Vagina (tissue), 2 donors: ENCODE measurements at places on chromosomes 6 and 20.

GRCh38 chr6:76708641-76709331, 636.3 kb upstream of the IMPG1 start:
- DNase-seq: no peak

GRCh38 chr6:144394210-144394609, 109.1 kb downstream of the UTRN start:
- no peak for DNase-seq

GRCh38 chr6:157158897-157159296, 164.4 kb downstream of the TMEM242 start:
- DNase-seq: no peak

DNA sequence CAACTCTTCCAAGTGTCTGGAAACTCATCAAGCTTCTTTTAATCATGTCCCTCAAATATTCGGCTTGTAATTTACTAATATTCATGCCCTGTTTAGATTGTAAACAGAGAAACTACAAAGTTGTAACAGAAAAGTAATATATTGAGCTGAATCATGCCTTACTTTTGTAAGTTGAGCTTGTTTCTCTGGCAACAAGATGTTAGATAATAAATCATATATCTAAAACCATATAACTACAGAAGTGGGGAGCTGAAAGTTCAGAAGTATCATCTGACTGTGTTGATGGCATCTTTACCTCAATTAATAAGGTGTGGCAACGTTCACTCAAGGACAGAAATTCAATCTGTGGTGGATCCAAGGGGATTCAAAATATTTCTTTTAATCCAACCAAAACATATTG, 263.9 kb downstream of the PLCB1 start:
- DNase-seq: no peak

DNA sequence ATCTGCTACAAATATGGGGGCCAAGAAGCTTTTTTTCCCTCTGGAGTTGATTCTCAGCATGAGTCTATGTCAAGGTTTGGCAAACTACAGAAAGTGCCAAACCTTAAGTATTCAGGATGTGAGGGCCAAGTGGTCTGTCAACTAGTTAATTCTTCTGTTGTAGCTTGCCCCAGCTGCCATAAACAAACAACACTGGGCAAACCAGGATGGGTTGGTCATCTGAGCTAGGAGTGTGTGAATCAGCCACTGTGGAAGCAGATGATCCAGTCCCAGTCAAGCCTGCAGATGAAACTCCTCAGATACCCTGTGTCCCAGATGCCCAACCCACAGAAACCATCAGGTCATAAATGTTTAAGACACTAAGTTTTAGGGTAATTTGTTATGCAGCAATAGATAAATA, 103.0 kb upstream of the MOCS1 start:
- no peak for DNase-seq

GRCh38 chr6:74597266-74597665, 608.6 kb downstream of the COL12A1 start:
- no peak for DNase-seq

GRCh38 chr6:167949121-167949684, 48.3 kb upstream of the KIF25 start:
- DNase-seq: no peak

DNA sequence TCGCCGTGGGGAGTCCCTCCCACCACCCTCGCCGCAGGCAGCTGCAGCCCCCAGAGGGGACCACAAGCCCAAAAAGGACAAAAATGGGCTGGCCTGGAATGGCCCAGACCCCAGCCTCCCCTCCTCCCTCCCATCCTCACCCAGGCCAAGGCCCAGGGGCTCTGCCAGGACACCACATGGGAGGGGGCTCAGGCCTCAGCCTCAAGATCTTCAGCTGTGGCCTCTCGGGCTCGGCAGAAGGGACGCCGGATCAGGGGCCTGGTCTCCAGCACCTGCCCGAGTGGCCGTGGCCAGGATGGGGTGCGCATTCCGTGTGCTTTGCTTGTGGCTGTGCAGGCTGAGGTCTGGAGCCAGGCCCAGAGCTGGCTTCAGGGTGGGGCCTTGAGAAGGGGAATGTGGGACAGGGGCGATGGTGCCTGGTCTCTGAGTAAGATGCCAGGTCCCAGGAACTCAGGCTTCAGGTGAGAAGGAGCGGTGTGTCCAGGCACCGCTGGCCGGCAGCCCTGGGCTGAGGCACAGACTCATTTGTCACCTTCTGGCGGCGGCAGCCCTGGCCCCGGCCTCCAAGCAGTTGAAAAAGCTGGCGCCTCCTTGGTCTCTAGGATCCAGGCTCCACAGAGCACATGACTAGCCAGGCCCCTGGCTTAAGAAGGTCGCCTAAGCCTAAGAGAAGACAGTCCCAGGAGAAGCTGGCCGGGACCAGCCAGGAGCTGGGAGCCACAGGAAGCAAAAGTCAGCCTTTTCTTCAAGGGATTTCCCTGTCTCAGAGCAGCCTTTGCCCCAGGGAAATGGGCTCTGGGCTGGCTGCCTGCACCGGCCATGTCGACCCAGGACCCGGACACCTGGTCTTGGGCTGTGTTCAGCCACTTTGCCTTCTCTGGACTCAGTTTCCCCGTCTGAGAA, 35.2 kb upstream of the MRGBP start:
- no peak for DNase-seq

DNA sequence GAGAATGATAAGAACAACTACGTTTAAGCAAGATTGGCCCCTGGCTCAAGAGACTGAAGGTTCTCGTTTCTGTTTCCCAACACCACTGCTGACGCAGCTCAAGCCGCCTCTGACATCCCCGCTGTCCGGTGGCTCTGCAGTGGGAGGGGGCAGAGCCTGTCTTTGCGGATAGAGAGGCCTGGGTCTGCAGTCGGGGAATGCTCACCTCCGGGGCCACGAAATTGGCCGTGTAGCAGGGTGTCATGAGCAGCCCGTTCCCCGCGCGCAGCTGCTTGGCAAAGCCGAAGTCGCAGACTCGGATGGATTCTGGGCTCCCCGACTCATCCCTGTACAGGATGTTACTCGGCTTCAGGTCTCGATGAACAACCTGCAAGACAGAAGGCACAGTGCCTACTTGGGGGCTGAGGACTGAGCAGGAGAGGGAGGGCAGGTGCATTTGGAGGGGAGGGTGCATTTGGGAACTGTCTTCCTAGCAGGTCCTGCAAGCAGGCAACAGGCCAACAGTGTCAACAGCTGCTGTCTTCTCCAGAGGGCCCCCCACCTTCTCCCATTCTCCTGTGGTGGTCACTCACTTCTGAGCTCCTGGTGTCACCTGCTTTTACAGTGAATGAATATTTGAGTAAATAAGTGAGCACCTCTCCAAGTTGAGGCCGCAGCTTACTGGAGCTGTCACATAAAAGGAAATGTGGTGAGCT, 40.5 kb upstream of the MPC1 start:
- DNase-seq: no peak

- no peak for DNase-seq
Observed at GRCh38 chr6:169146521-169146920, 107.1 kb downstream of the THBS2 start.
